Activated naive CD4-positive, alpha-beta T cell treated with anti-CD3 and anti-CD28 coated beads, Interleukin-2, amount 50 U/mL, for 72 hours (primary cell): ENCODE measurements at places on chromosomes 7 and 10. TPM values are rescaled to one million over a fixed set of nuclear protein-coding genes. Genes with fewer than 3 reads are reported as not detected.

Gene FAM25G
- total RNA-seq = not detected

- DNase-seq = no peak
Measured at GRCh38 chr10:120741396-120741795, 109.8 kb upstream of the WDR11 start.

GRCh38 chr7:14825912-14826311 lies 76.6 kb downstream of the DGKB start:
- DNase-seq = no peak

Gene AASS
- 6.2 TPM for total RNA-seq

DNA sequence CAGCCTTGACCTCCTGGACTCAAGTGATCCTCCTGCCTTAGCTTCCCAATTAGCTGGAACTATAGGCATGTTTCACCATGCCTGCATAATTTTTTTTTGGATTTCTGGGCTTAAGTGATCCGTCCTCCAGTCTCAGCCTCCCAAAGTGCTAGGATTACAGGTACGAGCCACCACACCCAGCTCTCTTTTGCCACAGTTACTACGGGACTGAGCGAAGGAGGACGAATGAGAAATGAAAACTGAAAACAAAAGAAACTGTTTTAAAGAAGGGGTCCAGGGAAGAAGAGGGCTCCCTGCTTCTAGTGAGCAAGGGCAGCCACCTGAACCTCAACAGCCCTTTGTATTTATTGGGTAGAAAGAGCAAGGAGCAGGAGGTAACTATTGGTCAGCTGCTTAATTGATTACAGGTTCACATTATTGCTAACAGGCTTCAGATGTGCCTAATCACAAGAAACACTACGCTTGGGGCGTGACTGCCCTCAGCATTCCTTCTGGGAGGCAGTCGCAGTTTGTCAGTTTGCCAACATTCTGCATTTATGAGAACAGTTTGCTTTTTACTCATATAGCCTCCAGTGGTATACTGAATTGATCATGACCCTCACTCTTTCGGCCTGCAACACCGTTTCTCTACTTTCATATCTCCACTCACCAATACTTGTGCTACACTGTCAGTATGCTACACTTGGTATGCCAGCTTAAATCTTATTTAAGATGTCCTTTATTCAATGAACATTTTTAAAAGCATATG lies 676.8 kb downstream of the DNAJB9 start:
- no peak for DNase-seq

Gene TBX20
- not detected for total RNA-seq

DNA sequence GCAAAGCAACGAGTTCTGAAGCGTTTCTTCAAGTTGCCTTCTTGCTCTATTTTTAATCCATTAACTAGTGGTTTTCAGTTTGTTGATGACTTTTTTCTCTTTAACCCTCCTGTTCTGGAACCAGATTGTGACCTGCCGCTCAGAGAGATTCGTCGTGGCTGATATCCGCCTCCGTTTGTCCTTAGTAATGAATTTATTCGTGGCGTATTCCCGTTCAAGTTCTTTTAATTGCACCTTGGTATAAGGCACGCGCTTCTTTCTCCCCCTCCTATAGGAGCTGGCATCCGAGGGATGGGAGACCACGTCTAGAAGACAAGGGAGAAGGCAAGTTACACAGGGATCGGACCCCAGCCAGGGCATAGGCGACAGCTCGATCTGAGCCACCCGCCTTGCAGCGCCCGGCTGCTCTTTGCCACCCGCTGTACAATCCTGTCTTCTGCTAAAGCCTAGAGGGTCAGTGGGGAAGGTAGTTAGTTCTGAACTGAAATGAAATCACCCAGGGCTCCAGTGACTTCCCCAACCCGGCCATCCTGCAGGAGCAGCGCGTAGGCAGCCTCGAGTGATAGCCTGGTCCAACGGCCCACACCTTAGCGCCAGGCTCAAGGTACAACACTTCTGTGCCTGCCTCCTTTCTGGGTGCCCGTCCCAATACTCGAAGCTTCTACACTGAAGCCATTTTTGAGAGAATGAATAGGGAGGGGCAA lies 1.6 kb downstream of the HOXA13 start:
- no peak for DNase-seq

- no peak for DNase-seq
Measured at GRCh38 chr7:140674899-140675701, 2.4 kb downstream of the ADCK2 start.

GRCh38 chr7:70585071-70585470 lies 546.9 kb upstream of the GALNT17 start:
- DNase-seq = no peak
